Stimulated activated CD4-positive, alpha-beta T cell treated with anti-CD3 and anti-CD28 coated beads, Interleukin-12 subunit alpha, Interleukin-12 subunit beta, amount 100 ng/mL, for 24 hours (primary cell): ENCODE measurements at places on chromosomes 6 and 20.

DNA sequence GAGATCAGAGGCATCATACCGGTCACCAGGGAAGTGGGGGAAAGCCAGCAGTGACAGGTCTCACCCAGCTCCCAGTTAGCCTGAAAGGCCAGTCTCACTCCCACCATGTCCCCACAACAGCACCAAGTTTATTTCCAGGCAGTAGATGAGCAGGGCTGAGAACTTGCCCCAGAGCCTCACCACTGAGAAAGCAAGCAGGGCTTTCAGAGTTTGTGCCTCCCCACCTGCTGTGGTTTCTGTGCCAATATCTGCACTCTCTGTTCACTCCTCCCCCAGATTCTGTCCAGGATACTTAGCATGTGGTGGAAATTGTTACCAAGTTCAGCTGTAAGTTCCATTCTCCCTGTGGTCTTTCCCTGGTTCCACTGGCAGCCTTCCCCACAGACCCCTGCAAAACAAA is 255.0 kb upstream of the HTR1E start:
- no peak for DNase-seq

GRCh38 chr6:43393602-43394001 is 24.2 kb upstream of the ZNF318 start:
- DNase-seq = no peak

DNA sequence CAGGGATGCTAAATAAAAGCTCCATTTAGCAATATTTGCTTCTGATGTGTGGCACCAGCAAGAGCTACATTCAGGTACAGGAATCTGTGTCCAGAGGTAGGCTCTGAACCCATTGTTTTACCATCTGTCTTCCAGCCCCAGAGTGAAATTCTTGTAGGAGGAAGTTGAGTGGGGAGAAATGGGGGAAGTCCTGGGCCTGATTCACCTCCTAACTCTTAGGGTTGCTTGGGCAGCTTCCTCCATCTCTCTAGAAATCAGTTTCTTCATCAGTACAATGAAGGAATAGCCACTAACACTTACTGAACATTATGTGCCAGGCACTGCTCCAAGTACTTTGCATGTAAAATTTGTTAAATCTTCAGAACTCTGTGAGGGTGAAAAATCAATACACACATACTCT is 35.1 kb upstream of the TSPYL1 start:
- no peak for DNase-seq

DNA sequence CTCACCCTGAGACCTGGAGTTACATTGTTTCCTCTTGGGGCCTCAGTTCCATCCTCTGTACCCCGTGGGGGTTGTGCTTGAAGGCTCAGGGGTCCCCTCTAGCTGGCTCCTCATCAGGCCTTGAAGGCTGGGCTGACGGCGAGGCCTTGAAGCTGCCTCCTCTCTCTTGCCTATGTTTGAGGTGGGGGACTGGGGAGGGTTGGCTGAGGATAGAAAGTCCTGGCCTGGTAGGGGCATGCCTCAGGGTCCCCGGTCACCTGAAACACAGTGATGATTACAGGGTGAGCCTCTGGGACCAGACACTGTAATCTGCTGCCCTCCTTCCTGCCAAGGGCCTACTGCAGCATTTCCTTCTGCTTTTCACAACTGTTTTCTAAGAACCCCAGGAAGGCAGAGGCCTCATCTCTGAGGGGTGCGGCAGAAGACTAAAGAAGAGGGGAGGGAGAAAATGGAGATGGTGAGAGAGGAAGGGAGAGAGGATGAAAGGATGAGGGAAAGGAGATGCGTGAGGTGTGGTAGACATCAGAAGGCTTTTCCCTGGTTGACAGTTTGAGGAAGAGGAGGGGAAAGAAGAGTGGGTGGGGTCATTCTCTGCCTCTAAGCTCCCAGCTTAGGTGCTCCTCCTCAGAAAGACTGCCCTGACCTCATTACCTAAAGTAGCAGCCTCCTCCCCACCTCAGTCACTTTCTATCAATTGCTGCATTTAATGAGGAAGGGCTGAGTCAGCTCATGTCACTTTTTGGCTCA is 29.7 kb downstream of the VEGFA start:
- no peak for DNase-seq

- no peak for DNase-seq
These were observed 54.3 kb upstream of the BMP6 start for GRCh38 chr6:7671581-7671980.

DNA sequence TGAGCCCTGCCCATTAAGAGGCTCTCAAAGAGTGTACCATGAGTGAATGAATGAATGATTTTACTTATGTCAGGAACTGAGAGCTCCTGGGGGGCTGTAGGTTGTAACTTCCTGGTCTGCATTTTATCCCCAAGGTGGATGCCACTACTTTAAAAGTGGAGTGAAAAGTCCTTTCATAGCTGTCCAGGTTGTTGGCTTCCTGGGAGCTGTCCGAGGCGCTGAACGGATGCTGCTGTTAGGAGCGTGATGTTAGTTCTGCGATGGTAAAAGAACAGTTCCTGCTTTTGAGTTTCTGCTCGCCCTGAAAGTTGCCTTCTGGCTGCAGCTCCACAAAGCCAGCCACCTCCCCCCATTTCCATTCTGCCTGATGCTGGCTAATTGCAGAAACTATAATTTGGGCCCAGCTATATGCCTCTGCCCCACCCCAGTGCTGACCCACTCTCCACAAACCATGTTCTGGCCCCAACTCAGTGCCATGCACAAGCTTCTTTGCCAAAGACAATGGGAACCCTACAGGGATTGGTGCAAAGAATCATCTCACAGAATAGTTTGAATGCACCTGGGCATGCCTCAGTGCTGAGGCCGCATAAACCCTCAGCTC is 330.9 kb upstream of the CDH4 start:
- peak; percentile 1 for DNase-seq

DNA sequence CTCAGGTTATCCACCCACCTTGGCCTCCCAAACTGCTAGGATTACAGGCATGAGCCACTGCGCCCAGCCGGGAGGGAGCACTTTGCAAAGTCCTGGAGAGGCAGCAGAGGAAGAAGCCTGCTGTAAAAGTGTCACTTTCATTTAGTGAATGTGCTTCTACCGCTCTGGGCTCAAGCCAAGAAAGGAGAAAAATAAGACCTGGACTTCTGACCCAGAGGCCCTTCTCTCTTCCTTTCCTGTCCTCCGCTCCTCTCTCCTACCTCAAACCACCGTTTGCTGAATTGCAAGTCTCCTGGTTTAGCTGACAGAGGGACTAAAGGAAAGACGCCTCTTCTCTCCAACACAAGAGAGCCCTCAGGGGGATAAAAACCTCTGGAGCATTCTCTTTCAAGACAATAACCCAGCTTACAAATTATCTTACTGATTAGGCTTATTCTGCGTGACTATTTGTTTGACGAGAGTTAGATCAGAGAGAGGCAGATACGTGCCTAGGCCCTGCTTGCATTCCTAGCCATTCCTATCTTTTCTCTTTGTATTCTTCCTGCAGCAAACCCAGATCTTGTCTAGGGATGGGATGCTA is 84.2 kb upstream of the SLC22A23 start:
- DNase-seq = no peak
